ENCODE measurements at places on chromosomes 16 and 17.

- no peak for DNase-seq
Observed at GRCh38 chr17:45001310-45001709, 33.2 kb upstream of the C1QL1 start.

- DNase-seq, result peak; percentile 28
Observed at GRCh38 chr17:17305281-17305801, 2.2 kb downstream of the NT5M start.

- no peak for DNase-seq
Observed at GRCh38 chr16:81796583-81797346, 17.7 kb downstream of the PLCG2 start.

DNA sequence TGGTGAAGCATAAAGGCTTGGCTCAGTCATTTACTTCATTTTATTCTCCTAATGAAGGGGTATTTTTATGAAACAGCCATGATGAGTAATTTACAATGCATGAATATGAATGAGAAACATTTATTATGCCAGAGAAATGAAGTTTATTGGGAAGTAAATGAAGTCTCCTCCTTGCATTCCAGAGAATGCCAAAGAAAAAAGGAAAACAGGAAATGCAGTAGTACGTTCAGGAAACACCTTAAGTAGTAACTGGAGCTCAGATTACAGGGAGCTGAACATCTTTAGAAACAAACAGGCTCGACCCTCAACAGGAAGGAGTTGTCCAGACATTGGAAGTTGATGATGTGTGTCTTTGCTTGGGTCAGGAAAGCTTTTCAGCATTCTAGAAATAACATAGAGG is 4.6 kb downstream of the KRT34 start:
- no peak for DNase-seq

DNA sequence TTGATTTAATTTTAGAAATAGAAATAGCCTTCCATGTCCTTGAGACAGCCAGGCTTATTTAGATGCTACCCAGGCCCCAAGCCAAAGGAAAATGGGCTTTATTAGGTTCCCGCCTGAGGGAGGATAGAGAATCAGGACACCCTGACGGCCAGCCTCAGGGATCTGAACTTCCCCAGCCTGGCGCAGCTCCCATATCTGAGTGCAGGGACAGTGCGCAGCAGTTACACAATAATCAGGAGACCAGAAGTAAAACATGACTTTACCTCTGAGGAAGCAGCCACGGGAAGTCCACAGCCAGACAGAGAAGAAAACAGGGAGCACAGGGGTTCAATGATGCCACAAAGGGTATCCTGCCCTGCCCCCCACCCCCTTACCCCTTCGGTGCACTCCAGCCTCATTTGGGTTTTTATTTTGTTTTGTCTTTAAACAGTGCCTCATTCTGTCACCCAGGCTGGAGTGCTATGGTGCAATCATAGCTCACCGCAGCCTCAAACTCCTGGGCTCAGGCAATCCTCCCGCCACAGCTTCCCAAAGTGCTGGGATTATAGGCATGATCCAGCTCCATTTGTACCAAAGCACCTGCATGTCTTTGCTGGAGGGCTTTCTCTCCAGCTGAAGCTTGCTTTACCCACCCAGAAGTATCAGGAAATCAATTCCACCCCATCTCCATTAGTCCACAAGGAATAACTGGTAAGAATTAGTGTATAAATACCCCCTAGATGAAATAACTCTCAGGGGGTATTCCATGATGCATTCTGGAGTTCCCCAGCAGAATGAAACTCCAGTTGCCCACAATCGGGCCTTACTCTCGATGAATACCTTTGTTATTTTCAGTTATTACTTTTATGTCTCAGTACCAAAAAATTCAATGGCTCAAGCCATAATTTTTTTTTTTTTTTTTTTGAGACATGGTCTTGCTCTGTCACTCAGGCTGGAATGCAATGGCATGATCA is 21.9 kb downstream of the ORC6 start:
- no peak for DNase-seq

GRCh38 chr17:57669671-57670529 is 75.2 kb downstream of the CCDC182 start:
- DNase-seq, result no peak

All from umbilical cord (tissue), 2 donors.